ENCODE measurements at places on chromosomes 11 and 22.

GRCh38 chr11:85123752-85124231 is 503.4 kb downstream of the DLG2 start:
- DNase-seq: no peak

DNA sequence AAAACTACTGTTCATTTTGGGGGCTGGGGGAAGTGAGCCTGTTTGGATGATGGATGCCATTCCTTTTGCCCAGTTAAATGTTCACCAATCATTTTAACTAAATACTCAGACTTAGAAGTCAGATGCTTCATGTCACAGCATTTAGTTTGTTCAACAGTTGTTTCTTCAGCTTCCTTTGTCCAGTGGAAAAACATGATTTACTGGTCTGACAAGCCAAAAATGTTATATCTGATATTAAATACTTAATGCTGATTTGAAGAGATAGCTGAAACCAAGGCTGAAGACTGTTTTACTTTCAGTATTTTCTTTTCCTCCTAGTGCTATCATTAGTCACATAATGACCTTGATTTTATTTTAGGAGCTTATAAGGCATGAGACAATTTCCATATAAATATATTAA is 87.1 kb upstream of the BIRC3 start:
- DNase-seq: no peak

DNA sequence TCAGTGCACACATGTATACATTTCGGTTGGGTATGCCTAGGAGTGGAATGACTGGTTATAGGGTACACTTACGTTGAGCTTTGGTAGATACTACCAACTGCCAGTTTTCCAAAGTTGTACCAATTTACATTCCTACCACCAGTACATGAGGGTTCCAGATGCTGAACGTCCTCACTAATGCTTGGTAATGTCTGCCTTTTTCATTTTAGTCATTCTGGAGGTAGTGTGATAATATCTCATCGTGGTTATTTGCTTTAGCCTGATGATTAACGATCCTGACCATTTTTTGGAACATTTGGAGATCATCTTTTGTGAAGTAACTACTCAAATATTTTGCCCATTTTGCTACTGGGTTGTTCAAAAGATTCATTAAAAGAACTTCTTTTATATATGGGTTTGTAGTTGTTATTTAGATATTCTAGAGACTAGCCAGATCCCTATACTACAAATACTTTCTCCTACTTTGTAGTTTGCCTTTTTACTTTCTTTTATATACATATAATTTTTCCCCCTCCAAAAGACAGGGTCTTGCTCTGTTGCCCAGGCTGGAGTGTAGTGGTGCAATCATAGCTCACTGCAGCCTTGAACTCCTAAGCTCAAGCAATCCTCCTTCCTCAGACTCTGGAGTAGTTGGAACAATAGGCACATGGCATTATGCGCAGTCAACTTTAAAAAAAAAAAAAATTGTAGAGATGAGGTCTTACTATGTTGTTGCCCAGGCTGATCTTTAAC is 62.1 kb downstream of the RBFOX2 start:
- no peak for DNase-seq

DNA sequence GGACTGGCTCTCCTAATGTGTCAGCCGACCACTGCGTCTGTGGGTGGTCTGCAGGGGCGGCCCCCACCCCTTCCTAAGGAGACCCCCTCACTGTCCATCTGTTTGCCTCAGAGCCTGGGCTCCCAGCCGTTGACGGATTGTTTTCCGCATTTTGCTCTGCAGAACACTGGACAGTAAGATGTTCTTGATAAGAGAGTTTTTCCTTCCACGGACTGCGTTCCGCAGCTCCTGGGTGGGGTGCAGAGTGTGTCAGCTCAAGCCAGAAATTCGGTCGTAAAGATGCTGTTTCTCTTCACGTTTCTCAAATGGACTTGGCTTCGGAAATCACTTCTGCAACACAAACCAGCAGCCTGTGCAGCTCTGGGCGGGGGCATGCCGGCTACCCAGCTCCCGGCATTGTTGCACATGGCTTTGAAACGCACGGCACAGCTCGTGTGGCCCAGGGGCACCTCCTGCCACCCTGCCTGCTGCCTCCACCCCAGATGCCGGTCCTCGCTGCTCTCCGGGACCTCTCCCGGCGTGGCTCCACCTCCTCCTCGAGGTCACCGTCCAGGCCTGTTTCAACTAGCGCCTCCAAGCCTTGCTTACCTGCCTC is 2.9 kb upstream of the MRGPRG start:
- DNase-seq: peak; percentile 7

DNA sequence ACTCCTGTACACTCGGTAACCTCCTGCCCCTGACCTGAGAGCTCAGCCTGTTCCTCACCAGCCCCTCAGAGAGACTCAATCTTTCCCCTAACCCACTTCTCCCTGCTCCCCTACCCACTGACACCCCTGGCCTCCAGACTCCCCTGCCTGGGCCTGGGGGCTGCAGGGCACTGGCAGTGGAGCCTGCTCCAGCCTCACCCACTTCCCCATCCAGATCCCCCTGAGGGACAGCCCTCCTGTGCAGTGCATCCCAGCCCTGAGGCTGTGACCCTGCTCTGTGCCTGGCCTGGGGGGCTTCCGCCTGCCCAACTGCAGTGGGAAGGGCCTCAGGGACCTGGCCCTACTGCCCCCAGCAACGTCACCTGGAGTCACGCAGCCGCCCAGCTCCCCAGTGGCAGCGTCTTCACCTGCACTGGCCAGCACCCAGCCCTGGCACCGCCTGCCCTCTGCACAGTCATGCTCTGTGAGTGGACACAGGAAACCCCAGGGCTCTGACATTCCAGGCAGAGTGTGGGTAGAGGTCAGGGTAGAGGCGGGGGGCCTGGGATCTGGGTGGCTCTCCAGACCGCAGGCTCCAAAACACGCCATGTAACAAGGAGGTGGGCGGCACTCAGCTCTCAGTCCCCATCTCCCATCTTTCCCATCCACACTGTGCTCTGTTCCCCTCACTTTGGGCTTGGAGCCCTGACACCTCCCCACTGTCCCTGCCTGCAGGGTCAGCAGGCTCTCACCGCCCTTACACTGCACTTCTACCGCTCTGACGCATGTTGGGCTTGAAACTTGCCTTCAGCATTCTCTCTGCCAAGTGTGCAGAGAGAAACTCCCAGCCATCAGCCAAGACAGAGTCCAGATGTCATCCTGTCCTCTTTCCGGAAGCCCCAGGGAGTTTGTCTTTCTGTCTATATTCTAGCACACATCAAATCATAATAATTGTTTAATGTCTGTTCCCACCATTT is 5.1 kb downstream of the VSIG10L2 start:
- DNase-seq: peak; percentile 90

DNA sequence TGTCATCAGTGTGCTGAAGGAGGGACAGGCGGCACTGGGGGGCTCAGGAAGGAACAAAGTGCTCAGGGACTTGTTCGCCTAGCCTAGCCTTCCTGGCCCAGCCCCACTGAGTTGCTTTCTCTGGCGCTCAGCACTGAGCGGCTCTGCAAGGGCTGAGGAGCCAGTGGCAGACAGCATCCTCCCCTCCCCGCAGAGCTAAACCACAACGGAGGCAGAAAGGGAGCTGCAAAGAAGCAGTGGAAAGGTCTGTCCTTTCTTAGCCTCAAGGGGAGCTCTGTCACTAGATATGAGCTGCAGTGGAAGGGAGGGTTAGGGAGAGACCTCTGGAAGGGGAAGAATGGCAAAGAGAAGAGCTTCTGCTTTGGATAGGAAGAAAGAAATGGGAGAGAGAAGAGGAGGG is 89.7 kb upstream of the PHOX2A start:
- DNase-seq: no peak

- no peak for DNase-seq
Observed at GRCh38 chr11:3162410-3163240, 2.5 kb downstream of the OSBPL5 start.

GRCh38 chr22:25883482-25884033 is 141.6 kb downstream of the MYO18B start:
- no peak for DNase-seq

- DNase-seq: peak; percentile 27
Observed at GRCh38 chr11:103326070-103326794, 217.0 kb downstream of the DYNC2H1 start.

- DNase-seq: no peak
Observed at GRCh38 chr11:130166457-130166784, 6.8 kb downstream of the ST14 start.

GRCh38 chr11:11169715-11170351 is 183.2 kb downstream of the CSNK2A3 start:
- no peak for DNase-seq

DNA sequence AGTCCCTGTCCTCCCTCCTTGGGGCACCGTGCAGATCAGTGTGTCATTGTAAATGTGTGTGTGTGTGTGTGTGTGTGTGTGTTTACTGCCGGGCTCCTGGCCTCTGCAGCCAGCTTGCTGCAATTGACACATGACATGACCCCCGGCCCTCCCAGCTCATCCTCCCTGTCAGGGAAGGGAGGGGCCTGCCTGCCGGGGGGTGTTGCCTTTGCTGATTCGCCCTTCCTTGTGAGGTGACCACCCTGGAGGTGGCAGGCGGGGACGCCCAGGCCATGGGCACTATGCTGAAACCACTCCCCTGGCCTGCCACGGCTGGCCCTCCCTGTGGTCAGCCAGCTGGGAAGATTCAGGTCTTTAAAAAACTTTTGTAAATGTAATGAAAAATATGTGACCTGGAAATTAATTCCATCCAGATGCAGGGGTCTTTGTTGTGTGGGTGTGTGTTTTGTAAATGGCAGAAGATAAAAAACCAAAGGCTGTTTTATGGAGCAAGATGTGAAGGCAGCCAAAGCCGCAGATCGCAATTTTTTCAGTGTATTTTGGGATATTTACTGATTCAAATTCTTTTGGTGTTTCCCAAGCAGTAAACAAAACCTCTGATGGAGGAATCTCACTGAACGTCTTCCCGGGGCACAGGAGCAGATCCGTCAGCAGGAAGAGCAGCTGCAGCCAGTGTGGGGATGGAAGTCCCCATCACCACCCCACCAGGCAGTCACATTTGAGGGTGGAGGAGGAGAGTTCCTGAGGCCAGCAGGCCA is 23.2 kb downstream of the SHISAL1 start:
- DNase-seq: no peak

- no peak for DNase-seq
Observed at GRCh38 chr11:85815186-85815931, 4.4 kb upstream of the SYTL2 start.

Measured in right cardiac atrium (tissue), 5 donors.